ENCODE measurements at places on chromosomes 2 and 18. TPM values are rescaled to one million over a fixed set of nuclear protein-coding genes. Genes with fewer than 3 reads are reported as not detected.

DNA sequence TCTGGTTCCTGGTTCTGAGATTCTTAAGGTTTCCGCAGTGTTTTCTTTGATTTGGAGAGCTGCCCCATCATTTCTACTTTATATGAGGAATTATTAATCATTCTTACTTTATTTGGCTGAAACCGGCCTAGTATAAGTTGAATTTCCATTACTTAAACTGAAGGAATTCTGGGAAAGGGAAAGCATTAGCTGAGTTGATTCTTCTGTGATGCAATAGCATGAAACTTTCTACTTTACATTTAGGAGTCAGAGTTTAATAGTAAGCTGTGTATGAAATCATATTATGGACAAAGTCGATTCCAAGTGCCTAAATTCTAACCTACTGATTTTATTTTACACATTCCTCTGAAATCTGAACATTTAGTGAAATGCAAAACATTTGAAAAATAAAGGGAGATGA, 1269.7 kb upstream of the ZEB2 start:
- DNase-seq = no peak

DNA sequence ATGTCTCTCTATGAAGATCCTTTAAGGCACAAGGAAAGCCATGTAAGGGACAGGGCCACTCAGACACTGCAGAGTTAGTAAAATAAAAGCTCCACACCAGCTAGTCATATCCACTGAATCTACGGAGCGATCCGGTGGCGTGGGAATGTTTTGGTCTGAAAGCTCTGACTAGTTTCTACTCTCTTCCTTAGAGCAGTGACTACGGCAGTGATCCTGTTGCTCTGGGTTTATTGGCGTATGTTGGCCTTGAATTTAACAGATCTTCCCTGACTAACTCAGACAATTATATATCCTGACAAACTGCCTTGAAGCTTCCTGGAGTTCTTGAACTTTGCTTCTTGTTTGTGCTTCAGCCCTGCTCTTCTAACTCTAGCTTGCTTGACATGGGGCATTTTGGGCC, 115.3 kb upstream of the FZD5 start:
- no peak for DNase-seq

DNA sequence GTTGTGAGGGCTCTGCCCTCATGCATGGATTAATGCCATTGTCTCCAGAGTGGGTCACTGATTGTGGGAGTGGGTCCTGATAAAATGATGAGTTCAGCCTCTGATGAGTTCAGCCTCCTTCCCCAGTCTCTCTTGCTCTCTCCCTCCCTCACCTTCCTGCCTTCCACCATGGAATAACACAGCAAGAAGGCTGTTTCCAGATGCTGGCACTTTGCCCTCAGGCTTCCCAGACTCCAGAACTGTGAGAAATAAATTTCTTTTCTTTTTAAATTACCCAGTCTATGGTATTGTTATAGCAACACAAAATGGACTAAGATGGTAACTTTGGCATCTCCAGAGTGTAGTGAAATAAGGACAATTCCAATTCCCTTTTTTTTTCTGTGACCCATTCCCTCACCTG, 47.1 kb upstream of the MAP4K3 start:
- no peak for DNase-seq

DNA sequence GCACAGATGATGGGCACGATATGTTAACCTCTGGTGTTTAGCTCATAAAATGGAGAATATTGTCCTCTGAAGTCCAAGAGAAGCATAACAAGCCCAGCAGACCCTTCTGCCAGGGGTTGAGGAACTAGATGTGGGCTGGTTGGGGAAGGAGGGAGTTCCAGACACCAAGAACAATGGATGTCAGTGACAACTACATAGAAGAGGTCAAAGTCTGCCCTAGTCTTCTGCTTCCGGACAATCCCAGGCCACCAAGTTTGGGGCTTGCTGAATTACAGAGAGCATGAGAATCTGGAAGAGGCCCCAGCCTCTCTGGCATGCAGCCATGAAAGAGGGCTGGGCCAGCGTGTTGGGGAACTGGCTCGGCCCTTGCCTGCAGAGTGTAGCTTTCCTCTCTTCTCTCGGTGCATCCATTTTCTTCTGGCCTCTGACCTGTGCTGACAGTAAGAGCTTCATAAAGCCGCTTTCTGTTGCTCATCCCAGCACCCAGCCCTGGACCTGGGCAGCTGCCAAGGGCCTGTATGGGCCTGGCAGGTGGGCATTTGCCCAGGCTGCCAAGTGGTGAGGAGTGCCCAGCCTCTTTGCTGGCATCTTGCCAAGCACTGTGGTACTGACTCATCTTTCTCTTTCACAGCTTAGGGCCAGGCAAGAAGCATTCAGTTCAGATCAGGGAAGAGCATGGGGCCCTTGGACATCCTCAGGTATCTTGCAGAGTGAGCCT, 14.6 kb upstream of the LAPTM4A start:
- peak; percentile 77 for DNase-seq

DNA sequence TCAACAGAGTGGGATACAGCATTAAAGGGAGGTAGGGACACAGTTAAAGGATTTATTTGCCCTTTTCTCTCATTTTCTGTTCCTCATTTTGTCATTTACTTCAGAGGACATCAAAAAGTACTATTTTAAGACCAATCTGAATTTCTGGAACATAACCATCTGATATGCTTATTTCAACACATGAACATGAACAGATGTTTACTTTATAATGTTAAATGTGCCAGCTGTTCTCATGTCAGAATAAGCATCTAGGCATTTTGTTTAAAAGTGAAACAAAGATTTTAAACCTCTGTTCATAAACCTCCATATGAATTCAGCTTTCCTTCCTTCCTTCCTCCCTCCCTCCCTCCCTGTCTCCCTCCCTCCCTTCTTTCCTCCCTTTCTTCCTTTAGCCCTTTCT, 677.7 kb downstream of the CNTNAP5 start:
- no peak for DNase-seq

- DNase-seq = no peak
Measured at GRCh38 chr2:30641765-30642345, 165.4 kb downstream of the CAPN13 start.

GRCh38 chr18:8943900-8944870, 158.3 kb upstream of the NDUFV2 start:
- DNase-seq = no peak

OTX1 gene
- 2.5 TPM for polyA plus RNA-seq
